Activated CD4-positive, alpha-beta T cell treated with anti-CD3 and anti-CD28 coated beads, Interleukin-2, amount 50 U/mL, for 48 hours (primary cell): ENCODE measurements at places on chromosomes 3 and 15.

GRCh38 chr3:40901298-40901697 lies 298.0 kb upstream of the CTNNB1 start:
- no peak for DNase-seq

- no peak for DNase-seq
Measured at GRCh38 chr3:29286478-29287240, 5.8 kb downstream of the RBMS3 start.

DNA sequence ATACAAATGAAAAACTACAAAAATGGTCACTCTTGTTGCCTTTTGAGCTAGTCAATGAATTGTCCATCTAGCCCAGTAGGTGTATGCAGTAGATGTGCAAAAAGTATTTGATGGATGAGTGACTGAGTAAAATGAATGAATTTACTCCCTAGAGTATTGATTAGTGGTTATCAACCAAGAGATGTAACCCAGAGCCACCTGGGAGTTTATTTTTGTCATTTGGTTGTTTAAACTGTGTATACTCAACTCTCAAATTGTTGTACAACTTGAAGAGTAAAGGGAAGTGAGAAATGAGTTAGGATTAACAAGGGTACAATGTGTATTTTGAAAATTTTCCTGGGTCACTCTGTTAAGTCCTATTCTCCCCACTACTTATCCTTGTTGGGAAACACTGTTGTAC lies 124.1 kb upstream of the TMCO5A start:
- DNase-seq = no peak

DNA sequence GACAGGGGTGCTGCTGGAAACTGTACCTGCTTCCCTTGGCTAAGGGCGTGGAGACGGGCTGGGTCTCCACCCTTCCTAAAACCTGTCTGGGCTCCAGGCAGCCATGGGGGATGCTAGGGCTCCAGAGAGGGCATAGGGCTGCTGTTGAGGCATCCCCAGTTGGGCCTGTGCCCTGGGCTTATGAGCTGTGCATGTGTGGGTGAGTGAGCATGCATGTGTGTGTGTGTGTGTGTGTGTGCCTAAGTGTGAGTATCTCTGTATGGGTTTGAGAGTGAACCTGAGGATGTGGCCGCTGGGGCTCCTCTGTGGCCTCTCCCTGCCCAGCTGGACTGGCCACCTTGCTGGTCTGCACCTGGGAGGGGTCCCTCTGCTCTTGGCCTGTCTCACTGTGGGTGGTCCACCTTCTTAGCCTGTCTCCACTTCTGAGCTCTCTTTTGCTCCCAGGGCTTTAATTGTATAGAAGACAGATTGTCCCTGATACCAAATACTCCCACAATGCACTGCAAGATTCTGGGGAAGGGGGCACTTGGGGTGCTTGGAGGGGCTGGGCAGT lies 11.9 kb upstream of the TMEM115 start:
- no peak for DNase-seq

DNA sequence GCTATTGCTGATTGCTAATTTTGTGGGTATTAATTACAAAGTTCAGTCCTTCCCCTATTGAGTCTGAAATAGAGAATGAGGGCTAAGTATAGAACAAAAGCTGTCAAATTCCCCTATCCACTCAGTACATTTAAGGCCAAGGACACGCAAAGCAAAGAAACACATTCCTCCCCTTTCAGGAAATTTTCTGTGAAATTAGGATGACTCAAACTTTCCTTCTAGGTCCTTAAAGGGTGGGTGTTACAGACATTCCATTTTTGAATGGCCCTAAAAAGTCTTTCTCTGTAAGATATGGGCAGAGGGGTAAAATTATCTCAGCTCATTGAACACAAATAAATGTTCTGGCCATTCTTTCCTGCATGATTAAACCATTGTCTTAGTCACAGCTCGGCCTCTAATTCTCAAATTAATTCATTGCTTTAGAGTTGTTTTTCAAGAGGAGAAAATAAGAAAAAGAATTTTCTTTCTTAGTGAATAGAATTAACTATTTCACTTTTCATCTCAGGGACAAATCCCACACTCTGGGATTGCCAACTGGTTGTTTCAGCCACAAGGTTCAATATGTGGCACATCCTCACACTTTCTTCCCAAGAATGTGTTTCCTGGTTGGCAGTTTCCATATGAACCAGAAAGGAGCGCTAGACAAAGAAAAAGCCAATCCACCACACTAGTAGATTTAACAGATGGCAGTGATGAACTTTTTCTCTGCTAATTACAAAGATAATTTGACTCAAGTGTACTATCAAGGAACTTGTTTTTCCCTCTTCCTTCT lies 424.1 kb downstream of the ZNF385D start:
- no peak for DNase-seq
